Activated naive CD4-positive, alpha-beta T cell treated with anti-CD3 and anti-CD28 coated beads, Interleukin-2, amount 50 U/mL, for 72 hours (primary cell): ENCODE measurements at places on chromosomes 12 and 14. TPM values are rescaled to one million over a fixed set of nuclear protein-coding genes. Genes with fewer than 3 reads are reported as not detected.

The STON2 gene
- total RNA-seq, result 0.48 TPM

- DNase-seq, result no peak
These were observed 9.6 kb downstream of the BMP4 start for GRCh38 chr14:53947094-53947445.

DNA sequence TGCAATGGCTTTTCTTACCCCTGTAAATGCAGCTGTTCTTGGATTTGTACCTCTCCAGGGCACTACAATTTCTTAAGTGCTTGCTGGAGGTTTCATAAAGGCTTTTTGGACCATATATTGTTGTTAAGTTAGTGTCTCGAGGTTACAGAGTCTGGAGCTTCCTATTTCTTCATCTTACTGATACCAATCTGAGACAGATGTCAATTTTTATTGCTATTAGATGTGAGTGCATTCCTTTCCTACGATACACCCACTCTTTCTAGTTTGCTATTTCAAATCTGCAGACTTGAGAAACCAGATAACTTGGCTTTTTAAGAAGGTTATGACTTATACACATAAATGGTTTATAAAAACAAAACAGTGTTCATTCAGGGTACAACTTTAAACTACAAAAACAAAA is 2.1 kb downstream of the NOXRED1 start:
- DNase-seq, result no peak

DNA sequence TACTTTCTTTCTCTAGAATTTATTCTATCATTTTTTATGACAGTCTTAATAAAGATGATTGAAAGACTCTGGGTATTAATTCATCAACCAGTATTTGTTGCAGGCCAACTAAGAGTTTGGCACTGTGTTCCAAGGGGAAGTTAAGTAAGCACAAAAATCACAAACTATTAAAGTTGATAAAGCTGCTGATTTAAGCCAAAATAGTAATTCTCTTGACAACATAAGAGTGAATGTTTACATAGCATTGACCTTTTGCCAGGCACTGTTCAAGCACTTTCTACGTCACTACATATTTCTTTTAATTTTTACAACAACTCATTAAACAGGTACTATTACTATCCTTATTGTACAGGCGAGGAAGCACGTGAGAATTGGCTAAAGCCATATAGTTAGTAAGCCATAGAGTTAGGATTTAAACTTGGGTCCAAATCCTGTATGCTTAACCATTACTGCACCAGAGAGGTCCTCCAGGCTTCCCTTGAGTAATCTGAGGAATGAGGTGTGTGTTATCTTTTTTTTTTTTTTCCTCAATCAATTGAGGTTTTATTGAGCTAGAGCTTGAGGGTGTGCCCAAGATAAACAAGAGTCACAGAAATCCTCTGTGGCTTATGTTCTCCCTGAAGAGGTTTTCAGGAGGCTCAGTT is 1009.6 kb downstream of the DIO2 start:
- no peak for DNase-seq

DNA sequence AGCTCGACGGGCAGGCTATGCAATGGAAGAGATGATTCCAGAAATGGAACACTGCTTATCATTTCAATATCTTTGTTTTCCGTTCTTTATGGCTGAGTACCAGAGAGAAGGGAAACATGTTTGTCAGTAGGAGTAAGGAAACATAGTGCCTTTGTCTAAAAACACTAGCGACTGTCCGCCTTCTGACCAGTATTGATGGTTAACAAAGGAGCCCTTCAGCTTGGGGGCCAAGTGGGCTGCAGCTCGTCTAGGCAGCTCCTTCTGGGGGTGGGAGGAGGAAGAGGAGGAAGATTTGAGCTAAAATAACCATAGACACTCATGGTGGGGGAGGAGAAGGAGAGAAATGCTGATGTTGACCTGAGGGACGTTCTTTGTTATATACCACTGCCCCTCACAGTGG is 15.0 kb downstream of the COQ5 start:
- DNase-seq, result no peak

The SIX1 gene
- total RNA-seq, result not detected

GRCh38 chr12:31106101-31106803 is 32.6 kb downstream of the DDX11 start:
- no peak for DNase-seq

The HOXC4 gene
- total RNA-seq, result not detected

DNA sequence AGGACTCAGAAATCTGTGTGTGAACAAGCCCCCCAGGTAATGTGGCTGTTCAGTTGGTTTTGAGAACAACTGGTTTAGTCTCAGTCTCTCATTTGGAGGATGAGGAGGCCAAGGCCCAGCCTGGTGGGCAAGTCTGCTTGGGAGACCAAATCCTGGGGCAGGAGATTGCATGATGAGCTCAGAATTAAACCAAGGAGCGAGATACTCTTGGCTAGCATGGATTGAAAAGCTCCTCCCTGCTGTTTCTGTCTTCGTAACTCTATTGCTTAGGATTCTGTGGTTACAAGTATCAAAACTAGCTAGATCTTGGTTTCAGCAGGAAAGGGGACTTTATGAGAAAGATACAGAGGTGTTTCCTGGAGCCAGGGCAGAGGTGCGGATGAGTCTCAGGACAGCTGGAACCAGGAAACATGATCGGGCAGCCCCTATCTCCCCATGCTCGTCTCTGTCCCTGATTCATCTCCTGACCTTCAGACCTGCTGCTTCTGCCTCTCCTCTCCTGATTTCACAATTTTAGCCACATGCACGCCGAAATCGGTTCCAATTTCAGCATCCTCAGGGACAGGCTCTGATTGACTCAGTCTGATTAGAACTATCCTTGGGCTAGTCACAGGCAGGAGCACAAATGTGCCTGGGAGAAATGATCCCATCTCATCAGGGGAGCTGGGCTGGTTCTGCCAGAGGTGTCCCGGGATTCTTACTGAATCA is 40.2 kb upstream of the RIN3 start:
- DNase-seq, result no peak

The TCL1B gene
- total RNA-seq, result not detected

DNA sequence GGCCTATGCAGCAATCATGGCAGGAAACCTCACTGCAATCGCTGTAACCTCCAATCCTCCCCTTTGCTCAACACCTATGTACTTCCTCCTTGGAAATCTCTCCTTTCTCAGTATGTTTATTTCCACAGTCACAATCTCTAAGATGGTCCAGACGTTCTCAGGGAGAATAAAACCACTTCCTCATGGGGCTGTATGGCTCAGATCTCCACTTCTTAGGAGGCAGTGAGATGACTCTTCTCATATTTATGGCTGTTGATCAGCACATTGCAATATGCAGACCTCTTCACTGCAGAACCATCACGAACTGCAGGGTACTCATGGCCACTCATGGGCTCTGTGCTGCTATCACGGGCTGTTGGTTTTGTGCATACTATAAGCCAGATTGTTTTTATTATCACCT is 17.1 kb upstream of the OR4K17 start:
- DNase-seq, result no peak

The EMP1 gene
- total RNA-seq, result 9.2 TPM

DNA sequence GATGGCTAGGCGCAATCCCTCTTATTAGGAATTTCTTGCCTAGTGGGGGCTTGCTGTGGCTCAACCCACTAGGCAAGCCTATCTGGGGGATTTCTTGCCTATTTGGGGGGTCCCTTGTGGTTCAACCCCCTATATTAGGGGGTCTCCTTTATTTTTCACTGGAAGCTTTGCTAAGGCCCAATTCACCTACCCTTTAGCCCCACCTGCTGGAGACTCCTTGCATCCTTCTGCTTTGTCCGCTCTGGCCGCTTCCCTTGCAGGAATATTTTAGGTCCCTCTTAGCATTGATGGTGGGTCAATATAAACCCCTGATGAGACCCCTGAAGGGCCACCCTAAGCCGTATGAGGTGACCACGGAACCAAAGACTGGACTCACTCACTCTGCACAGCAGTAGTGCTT is 1552.1 kb downstream of the AACS start:
- peak; percentile 7 for DNase-seq

- DNase-seq, result no peak
These were observed 38.1 kb downstream of the SNRPF start for GRCh38 chr12:95896846-95897245.

- DNase-seq, result no peak
These were observed 525.4 kb downstream of the TMEM121 start for GRCh38 chr14:106051796-106052195.

GRCh38 chr14:97010491-97011160 is 213.4 kb downstream of the VRK1 start:
- DNase-seq, result no peak

- DNase-seq, result no peak
These were observed 72.9 kb downstream of the PRIMA1 start for GRCh38 chr14:93715279-93715927.

The CISTR gene
- not detected for total RNA-seq

The HOXC5 gene
- not detected for total RNA-seq

The TRIM9 gene
- 3.1 TPM for total RNA-seq

DNA sequence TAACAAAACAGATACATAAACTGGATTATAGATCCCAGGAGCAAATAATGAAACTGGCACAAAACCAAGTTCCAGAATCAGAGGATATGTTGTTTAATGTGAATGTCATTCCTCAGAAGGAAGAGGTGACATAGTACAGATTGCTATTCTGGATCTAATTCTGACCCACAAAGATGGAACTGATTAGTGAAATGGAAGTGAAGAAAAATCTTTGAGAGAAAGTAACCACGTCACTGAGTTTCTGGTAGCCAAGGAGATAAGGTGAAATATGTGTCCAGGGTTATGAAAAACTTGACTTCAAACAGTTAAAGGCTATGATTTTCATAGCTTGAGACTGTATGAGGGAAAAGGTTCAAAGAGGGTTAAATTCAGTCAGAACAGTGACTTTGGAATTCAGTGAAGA is 8.3 kb downstream of the OR10AD1 start:
- no peak for DNase-seq

GRCh38 chr14:19920021-19920657 is at the start of gene OR4K5:
Gene OR4K5 (plus strand): TSS chr14:19920607. CDS start chr14:19920607, 0 bp downstream.
- no peak for DNase-seq

DNA sequence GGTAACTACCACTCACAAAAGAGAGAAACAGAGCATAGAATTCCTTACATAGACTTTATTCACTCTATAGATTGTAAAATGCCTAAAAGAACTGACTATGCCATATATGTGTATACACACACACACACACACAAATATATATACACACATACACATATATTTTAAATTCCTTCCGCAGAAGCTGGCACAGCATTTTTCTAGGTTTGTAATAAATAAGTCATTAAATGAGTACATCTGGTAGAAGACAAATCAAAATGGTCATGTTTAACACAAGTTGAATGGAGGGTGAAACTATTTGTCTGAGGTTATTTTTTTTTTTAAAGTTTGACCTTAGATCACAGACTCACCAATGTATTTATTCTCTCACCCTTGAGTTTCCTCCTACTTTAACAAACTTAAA is 58.2 kb downstream of the CCER1 start:
- no peak for DNase-seq

- DNase-seq, result no peak
These were observed 155.2 kb upstream of the AVPR1A start for GRCh38 chr12:63305901-63306875.

The FITM1 gene
- 0.49 TPM for total RNA-seq

DNA sequence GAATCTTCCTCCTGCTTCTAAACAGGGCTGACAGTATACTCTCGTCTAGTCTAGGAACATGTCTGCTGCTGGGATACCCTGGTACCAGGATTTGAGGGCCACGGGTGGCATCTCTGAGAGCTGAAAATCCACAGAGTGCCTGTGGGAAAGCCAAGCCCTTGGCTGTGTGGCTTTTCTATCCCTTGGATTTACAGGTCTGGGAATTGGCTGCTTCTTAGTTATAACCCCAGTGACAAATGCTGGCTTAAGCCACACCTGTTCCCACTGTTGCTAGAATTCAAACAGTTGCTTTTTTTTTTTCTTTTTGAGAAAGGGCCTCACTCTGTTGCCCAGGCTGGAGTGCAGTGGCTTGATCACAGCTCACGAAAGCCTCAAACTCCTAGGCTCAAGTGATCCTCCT is 14.3 kb upstream of the RIN3 start:
- peak; percentile 11 for DNase-seq

The BCL11B gene
- 65.7 TPM for total RNA-seq

DNA sequence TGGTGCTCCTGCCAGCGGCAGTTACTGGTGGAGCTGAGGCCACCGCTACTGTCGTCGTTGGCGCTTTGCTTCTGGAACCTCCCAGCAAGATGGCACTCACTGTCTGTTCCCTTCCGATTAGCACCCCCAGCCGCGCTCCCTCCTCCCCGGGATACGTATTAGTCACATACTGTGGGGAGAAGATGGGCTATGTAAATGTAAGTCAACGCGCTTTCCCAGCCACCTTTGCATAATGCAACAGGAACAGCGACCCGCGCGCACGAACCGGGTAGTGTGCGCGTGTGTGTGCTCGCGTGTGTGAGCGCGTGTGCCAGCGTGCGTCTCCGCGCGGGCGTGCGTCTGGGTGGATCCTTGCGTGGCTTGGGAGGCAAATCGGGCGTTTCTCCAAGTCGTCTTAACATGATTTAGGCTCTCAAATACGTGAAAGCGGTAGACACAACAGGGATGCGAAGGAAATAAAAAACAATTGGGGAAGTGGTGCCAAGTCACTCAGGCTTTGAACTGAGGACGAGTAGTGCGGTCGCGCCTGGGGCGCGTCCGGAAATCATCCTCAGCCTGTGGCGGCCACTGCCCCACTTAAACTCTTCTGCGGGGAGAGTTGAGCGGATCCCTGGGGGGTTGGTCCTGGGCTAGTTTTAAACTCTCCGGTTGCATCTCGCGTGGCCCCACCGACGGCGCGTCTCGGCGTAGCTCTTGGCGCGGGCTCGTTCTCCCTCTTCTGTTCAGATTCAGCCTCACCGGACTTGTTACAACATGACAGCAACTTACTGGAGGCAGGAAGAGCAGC is 1.8 kb downstream of the FLRT2 start:
- no peak for DNase-seq

GRCh38 chr14:72450473-72451044 is 443.3 kb downstream of the DPF3 start:
- no peak for DNase-seq

DNA sequence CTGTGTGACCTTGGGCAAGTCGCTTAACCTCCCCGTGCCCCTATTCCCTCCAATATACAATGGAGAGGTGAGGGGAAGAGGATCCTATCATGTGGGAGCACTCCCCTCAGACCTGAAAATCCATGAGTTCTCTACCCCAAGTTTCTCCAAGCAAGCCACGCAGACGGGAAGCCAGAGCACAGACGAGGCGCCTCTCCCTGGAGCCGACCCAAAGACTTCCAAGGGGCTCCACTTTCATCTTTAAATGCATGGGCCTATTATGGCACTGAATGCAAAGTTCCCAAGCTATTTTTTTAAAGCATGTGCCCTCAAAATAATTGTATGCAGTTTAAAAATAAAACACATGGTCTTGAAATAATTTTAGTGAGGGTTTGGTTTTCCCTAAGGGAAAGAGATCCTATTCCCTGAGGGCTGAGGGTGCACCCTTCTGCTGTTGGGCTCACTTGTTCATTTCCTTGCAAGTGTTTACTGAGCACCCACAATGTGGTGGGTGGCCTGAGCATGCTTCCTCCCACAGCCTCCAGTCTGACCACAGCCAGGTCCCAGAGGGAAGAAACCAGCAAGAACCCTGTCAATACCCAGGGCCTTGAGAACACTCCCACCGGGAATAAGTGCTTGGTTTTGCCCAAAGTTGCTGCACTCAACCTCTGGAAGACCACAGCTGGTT is 14.6 kb downstream of the CMKLR1 start:
- no peak for DNase-seq

The JPH4 gene
- total RNA-seq, result not detected

GRCh38 chr12:40144023-40144422 is 38.1 kb upstream of the SLC2A13 start:
- no peak for DNase-seq
